ENCODE measurements at places on chromosomes 6 and 20.

GRCh38 chr20:23879811-23880374 lies 345 bp upstream of the CST5 start:
- no peak for DNase-seq

DNA sequence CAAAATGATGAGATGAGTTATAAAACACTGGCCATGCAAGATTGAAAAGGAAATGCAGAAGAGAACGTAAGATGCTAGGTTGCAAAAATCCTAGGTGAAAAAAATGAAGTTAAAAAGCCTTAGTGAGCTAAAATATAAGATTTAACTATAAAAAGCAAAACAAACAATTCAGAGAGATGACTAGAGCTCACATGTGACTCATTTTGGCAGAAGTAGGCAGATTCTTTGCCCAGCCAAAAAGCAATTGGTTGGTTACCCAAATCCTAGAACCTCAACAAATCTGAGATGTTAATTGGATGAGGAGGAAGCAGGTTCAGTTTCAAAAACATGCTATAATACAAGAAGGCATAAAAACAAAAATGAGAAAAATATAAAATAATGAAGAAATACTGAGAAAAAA lies 249.1 kb downstream of the OGFRL1 start:
- no peak for DNase-seq

DNA sequence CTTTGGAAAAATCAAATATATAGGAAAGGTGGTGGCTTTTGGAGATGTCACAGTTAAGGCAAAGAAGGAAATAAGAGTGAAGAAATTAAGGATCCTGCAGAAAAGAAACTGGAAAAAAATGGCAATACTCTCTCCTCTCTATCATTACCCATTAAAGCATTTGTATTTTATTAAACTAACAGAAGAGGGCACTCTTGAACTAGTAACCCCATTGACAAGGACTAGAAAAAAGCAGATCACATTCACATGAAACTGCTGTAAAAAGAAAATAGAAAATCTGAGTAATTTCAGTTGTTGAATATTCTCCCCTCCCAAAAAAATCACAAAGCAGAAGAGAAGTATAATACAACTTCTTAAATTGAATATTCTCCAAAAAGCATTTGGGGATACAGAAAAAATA lies 104.1 kb upstream of the SLC35B3 start:
- no peak for DNase-seq

DNA sequence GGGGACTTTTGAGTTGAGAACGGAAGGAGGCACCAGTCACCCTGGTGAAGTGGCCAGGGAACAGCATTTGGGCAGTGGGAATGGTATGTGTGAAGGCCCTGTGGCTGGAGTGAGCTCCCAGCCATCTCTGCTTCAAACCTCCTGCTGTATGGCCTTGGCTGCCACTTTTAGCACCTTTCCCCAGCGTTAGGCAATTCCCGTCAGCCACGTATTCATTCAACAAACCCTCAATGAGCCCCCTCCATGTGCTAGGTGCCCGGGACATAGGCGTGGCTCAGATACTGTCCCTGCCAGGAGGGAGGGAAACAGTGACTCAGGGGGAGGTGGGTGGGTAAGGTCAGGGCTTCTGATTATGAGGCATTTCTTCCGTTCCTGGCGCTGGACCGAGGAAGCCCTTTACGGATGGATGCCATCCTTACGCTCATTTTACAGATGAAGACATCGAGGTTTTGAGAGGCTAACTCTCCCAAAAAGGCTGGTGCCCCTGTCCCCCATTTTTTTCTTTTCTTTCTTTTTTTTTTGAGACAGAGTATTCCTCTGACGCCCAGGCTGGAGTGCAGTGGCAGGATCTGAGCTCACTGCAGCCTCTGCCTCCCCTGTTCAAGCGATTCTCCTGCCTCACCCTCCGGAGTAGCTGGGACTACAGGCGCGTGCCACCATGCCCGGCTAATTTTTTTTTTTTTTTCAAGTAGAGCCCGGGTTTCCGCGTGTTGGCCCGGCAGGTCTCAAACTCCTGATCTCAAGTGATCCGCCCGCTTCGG lies 37.5 kb downstream of the SRC start:
- no peak for DNase-seq

DNA sequence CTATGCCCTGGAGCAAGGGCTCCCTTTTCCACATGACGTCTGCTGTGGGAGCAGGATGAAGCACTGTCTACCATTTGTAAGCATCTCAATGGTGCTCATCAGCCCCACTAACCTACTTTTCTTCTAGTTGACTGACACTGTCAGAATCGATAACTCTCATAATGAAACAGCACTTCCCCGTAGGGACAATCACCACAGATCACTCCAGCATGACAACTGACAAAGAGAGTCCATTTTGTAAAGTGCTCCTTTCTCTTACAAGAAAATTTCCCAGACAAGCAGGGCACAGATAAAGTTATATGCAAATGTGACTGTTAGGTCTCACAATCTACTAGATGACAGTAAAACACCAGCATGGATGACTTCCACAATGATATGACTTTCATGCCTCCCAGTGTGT lies 46.4 kb downstream of the HEBP2 start:
- no peak for DNase-seq

DNA sequence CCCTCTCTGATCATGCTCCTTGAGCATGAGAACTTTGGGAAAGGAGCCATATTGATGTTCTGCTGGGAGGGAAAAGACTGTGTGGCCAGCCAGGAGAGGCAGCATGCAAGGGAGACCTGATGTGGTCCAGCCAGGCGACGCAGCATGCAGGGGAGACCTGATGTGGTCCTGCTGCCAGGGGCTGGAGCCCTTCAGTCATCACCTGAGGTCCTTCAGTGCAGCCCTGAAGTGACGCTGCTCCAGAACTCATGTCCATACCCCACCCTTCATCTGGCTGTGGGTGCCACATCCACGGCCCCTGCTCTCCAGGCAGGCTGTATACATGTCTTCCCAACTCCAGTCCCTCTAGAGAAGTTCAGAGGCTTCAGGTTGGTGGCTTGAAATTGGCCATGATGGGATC lies 134.4 kb downstream of the ERMARD start:
- DNase-seq: no peak

- no peak for DNase-seq
Observed at GRCh38 chr6:135251498-135252441, 70.7 kb downstream of the MYB start.

DNA sequence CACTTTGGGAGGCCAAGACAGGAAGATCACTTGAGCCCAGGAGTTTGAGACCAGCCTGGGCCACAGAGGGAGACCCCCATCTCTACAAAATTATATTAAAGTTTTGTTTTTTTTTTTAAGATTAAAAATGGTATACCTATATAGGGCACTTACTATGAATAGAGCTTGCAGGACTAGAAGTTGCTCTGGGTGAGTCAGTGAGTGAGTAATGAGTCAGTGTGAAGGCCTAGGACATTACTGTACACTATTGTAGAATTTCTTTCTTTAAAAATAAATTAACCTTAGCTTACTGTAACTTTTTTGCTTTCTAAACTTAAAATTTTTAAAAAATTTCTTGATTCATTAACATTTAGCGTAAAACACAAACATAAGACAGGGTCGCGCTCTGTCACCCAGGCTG lies 29.7 kb downstream of the STK35 start:
- no peak for DNase-seq

GRCh38 chr6:130417951-130418350 lies 52.1 kb downstream of the TMEM200A start:
- no peak for DNase-seq

GRCh38 chr20:32993496-32994050 lies 10.7 kb downstream of the SUN5 start:
- DNase-seq: no peak

GRCh38 chr6:21751608-21752007 lies 158.1 kb downstream of the SOX4 start:
- DNase-seq: no peak

GRCh38 chr20:64102647-64103354 lies 4.6 kb downstream of the NPBWR2 start:
- DNase-seq: no peak

- no peak for DNase-seq
Observed at GRCh38 chr6:130032758-130033340, 14.5 kb downstream of the L3MBTL3 start.

- DNase-seq: peak; percentile 40
Observed at GRCh38 chr6:11496152-11497060, 41.1 kb upstream of the TMEM170B start.

DNA sequence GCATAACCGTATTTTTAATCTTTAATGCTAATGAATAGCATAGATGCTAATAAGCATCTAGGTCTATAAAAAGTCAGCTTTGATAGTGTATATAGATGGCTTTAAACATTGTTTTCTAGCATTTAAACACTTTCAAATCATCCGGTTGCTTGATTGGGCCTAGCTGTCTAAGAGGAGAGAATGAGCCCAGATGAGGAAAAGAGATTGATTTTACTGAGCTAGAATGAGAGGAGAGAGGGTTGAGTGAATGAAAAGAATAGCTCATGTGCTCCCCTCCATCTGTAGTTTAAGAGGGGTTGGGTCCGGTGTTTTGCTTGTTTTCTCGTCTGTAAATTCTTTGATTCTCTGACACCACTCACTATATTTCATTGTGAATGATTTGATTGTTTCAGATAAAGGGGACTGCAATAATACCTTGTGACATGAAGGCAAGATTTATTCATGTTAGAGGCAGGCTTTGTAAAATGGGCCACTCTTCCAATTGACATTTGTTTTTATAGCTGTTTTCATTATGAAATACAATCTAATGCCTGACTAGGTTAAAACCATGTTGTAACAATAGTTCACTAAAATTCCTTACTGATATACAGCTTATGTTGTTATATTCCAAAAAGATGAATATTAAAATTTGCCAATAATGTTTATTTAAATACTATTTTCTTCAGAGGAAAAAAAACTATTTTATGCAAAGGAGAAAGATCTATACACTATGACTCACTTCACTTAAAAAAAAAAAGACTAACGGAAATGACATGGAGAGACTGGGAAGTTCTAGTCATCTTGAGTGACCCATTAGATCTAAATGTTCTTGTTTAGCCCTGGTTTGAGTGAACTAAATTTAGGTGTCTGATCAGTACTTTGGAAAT lies 3.2 kb downstream of the PTPN1 start:
- no peak for DNase-seq

- DNase-seq: no peak
Observed at GRCh38 chr6:55836481-55836880, 38.9 kb downstream of the BMP5 start.

GRCh38 chr20:53002786-53003185 lies 30.6 kb downstream of the TSHZ2 start:
- DNase-seq: no peak

- DNase-seq: no peak
Observed at GRCh38 chr6:107439406-107439805, 20.0 kb downstream of the PDSS2 start.

DNA sequence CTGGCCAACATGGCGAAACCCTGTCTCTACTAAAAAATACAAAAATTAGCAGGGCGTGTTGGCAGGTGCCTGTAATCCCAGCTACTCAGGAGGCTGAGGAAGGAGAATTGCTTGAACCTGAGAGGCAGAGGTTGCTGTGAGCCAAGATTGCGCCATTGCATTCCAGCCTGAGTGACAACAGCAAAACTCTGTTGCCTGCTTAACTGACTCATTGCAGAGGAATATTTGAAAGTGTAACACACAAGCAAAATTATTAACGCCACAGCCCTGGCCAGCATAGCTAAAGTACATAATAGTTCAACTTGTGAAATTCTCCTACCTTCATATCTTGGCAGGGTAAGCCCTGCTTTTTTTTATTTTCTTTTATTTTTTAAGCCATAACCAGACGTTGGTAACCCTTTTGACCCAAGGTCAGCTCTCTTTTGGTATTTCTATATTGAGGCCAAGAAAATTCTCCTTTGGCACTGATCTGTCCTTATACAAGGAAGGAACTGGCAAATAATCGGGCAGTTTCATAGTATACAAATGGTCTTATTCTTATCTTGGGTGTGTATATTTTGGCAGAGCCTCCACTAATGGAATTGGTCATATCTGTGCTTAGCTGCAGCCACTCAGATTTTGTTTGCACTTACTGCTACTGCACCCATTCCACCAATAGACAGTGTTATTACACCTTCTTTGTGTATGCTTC lies 4.0 kb upstream of the ADGRF5 start:
- no peak for DNase-seq

GRCh38 chr20:35281506-35282101 lies 3.0 kb downstream of the EIF6 start:
- DNase-seq: no peak

- DNase-seq: no peak
Observed at GRCh38 chr20:37837924-37838323, 65.0 kb upstream of the VSTM2L start.

DNA sequence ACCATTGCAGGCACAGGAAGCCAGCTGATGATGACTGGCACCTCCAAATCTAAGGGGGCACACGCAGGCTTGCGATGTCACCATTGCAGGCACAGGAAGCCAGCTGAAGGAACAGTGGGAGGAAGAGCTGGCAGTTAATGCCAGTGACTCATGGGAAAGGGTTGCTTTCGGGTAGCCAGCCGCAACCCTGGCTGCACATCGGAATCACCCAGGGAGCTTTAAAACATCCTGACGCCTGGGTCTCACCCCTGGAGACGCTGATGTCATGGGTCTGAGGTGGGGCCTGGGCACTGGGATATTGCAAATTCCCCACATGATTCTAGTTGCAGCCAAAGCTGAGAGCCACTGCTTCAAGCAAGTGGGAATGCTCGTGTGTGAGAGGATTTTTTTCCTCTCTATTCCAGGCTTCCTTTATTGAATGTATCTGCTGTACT lies 16.1 kb upstream of the CCN6 start:
- DNase-seq: no peak

- no peak for DNase-seq
Observed at GRCh38 chr20:49851231-49851705, 38.6 kb downstream of the SLC9A8 start.

DNA sequence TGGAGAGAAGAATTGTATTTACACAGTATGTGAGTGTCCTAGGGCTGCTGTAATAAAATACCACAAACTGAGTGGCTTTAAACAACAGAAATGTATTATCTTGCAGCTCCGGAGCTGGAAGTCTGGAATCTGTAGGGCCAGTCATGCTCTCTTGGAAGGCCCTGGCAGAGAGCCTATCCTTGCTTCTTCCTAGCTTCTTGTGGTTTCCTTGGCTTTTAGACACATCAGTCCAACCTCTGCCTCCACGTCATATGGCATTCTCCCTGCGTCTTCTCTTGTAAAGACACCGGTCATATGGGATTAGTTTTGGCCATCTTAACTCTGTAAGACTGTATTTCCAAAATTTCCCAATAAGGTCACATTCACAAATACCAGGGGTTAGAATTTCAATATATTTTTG lies 10.8 kb downstream of the FNDC1 start:
- DNase-seq: no peak

GRCh38 chr20:62969179-62969760 lies 16.8 kb downstream of the SLC17A9 start:
- DNase-seq: no peak

DNA sequence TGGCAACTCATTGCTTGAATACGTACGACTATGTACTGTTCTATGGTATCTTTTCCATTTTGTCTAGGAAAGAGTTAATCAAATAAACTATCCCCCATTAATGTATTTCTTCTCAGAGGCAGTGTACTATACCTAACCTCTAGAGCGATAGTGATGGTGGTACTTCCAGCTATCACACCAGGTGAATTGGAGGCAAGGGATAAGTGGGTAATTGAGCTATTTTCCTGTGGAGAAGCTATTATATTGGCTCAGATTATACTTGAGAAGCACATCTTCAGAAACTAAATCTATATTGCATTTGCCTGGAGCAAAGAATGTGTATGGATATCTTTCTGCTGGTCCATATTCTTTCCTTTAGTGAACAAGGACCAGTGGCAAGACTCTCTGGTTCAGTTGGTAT lies 430.7 kb upstream of the KHDRBS2 start:
- DNase-seq: no peak
